ENCODE measurements at places on chromosomes 5 and 9.

DNA sequence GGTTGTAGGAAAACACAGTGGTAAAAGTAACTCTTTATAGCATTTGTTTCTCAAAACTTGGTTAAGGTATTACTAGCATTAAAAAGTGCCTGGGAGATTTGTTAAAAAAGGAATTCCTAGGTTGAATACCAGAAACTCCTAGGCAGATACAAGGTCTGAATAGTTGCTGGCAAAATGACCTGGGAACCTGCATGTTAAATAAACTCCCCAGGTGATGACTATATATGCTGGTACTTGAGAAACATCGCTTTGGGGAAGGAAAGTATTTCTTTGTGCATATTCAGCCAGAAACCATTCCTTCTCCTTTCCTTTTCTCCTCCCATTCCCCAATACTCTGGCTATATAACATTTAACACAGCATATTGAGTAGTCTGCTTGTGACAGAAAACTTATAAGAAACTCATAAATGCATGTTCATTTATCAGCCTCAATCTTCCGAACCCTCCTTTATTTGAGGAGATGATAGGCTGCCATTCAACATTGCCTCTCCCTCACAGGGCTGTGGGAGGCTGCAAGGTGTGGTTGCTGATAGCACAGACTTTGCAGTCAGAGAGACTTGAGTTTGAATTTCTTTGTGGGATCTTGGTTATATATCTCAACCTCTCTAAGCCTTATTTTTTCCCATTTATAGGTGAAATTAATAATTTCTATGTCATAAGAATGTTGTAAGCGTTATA lies 28.7 kb downstream of the PCSK1 start:
- DNase-seq = no peak

DNA sequence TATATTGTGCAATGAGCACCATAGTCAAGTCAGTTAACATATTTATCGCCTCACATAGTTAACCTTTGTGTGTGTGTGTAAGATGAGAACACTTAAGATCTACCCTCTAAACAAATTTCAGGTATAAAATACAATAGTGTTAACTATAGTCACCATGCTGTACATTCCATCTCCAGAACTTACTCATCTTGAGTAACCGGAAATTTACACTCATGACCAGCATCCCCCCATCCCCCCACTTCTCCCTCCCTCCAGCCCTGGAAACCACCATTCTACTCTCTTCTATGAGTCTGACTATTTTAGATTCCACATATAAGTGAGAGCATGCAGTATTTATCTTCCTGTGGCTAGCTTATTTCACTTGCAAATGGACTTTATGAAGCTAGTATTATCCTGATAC lies 40.3 kb downstream of the ZNF354A start:
- no peak for DNase-seq

- no peak for DNase-seq
Measured at GRCh38 chr9:89588271-89588879, 16.4 kb upstream of the GADD45G start.

DNA sequence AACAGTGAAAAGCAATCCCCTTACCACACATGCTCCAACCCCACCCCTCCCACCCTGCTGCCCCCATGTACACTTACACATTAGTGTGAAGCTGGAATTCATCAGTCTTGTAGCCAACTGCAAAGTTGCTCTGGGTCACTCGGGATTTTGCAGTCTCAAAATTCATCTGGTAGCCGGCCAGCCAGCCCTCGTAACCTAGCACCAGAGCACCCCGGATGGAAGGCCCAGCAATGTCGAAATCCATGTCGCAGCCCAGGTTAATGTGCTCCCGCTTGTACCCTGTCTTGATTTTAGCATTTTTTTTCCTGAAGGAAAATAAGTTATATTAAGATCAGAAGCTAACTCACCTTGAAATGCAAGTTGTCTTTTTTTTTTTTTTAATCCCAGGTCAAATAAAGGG lies 12.2 kb upstream of the C5orf15 start:
- DNase-seq = no peak

DNA sequence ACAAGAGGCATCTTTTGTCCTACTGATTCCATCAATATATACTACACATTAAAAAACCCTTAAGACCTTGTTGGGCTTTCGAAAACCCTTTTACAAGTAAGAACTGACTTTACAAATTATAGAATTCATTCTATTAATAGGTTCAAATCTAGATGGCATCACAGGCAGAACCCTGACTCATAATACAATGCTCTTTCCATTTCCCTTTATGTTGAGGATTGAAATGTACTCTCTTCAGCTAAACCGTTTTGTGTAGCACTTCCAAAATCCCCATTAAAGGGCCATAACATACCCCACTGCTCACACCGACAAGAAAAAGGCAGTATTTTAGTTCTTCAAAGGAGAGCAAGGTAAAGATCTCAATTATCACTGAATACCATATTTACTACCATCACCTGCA lies 11.2 kb downstream of the CSNK1A1 start:
- DNase-seq = no peak

- no peak for DNase-seq
Measured at GRCh38 chr9:97749928-97750327, 52.8 kb upstream of the XPA start.

GRCh38 chr5:26833596-26833995 lies 204.8 kb downstream of the CDH9 start:
- no peak for DNase-seq

DNA sequence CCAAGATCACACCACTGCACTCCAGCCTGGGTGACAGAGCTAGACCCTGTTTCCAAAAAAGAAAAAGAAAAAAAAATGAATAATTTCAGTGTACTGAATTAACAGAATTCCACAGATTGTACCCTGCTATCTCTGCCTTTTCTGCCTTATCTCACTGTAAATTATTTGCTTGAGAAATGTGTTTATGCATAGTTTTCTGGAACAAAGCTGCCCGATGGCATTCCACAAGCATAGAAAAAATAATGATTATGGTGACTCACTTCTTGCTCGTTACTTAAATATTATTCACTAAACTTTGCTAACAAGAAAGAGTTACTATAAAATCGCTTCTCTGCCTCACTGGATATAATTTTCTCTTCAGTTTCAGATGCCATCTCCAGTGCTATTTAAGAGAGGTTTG lies 88.7 kb upstream of the FAM169A start:
- no peak for DNase-seq

DNA sequence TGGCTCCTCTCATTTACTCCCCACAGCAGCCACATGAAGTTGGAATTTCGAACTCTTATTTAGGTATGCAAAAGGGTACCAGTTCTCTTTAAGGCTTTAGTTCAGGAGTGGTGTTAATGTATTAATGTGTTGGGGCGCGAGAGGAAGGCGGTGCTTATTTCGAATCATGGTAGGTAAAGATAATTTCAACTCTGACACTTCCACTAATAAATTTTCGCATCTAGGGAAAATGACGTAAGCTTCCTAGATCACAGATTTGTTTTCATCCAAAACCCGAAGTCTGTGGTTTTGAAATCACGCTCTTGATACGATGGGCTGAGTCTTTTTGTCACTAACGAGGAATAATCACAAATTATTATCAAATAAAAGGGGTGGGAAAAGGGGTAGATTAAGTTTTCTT lies 681 bp downstream of the PPWD1 start:
- DNase-seq = no peak

DNA sequence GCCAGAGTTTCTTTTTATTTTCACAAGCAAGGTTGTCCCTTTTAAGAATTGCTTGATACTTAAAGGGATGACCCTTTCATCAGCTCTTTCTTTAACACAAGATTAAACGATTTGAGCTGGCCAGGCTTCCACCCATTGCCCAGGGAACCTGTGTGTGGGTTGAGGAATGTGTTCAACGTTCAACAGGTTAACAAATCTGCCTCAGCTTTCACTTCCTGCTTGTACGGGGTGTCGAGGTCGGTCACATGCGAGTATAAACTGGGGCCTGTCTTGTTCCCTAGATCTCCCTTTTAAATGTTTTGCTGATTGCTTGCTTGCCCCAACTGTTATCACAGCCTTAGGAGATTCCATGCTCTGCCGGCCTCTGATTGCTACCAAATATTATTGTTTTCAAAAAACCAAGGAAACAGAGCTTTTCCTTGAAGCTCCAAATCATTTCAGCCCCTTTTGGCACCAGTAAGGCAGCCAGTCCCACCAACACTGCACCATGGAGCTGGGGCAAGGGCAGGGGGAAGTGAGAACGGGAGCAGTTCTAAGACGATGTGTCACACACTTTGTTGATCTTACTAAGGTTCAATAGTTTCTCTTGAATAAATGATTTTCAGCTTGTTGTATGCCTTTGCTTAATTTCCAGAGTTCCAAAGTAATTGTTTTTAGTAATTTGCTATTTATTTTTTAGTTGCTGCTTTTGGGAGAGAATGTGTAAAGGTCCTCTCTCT lies 10.7 kb upstream of the CLK4 start:
- no peak for DNase-seq

DNA sequence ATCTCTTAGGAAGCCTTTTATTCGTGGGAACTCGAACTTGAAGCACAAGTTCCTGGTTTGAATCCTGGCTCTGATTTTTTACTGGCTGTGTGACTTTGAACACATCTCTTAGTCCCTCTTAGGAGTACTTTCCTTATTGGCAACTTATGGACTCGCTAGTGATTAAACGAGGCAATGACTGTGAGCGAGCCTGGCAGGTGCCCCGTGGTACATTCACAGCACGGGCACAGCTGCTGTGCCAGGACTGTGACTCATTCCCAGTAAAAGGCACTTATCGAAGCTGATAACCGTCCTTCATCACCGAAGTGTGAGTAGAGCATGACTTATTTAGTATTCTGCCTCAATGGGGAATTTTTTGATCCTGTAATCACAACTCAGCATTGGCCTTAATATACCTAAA lies 22.7 kb downstream of the CFAP90 start:
- DNase-seq = no peak

DNA sequence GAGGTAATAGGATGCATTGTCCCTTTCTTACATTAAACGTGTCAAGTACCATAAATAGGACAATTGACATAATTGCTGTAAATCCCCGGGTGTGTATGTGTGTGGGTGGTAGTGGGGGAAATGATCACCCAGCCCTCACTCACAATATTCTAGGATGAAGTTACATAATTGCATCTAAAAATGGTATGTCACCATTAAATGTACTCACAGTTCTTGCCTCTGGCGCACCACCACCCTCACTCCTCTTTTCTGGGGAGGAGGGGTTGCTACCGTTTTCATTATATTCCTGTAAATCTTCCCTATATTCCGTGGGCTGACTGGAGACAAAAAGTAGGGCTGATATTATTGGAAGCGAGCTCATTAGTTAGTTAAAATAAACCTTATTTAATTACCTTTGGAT lies 563.8 kb downstream of the TLR4 start:
- DNase-seq = no peak

DNA sequence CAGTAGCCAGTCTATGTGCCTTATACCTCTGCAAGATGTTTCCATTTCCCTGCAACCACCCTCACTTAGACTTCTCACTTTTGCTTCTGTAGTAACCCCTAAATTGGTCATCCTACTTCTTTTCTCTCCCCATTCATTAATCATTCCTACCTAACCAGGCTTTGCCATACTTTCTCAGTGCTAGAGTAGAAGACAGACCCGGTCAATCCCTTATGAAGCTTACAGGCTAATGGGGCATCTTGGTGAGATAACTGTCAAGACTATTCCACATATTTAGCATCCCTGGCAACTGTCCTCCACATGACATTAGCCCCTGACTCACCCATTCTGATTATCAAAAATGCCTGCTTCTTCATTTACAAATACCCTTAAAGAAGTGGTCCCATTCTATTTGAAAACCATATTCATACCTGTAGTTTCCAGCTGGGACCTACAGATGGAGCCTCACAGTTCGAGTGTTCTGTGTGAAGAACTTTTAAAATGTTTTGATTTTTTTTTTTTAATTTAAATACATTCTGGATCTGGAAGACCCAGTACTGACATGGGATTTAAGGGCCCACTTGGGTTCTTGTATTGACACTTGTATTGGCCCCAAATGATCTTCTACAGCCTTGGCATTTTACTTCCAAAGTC lies 21.0 kb downstream of the F2RL2 start:
- no peak for DNase-seq

DNA sequence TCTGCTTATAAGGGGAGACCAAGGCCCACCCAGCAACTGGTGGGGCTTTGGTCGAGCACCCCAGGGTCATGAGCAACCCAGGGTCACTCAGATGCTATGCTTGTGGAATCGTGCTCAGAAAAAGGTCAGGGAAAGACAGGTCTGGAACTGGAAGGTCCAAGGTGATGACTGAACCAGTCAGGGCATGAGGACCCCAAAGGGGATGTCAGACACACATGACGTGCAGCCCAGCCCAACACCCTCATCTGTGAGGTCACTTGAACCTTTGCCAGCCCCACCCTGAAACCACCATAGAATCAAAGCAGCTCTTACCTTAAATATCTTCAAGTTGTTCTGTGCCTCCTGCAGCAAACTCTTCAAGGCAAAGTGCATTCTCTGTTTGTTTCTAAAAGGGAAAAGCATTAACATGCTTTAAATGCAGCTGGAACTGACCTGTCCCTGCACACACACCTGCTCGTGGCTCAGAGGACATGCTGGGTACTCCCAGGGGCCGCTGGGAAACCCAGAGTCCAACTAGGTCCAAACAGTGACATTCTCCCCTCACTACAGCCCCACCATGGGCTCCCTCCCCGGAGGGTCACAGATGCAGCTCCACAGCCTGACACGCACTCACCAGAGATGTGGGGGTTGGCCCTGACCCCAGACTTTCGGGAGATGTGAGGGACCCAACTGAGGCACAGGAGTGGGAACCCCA lies 29.4 kb downstream of the IPPK start:
- DNase-seq = no peak

DNA sequence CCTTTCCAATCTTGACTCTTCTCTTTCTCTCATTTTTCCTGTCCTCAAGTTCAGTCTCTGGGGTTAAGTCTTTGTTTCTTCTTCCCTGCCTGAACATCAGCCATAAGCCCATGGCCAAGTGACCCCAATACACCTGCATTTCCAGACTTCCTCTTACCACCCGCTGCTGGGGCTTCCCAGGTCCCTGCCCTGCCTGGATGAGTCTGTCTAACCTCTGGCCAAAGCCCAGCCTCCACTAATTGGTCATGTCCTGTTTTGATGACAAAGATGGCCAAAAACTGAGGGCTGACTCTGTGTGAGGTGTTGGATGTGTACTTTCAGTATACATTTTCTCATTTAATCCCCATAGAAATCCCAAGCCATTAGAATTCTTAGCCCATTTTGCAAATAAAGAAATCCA lies 47.3 kb downstream of the SH3TC2 start:
- DNase-seq = no peak

Data from stimulated activated CD4-positive, alpha-beta T cell treated with anti-CD3 and anti-CD28 coated beads, Interleukin-1b, Interleukin-23, amount 100 ng/mL, for 1 hour (primary cell).